SW480 (cell line): ENCODE measurements at places on chromosomes 12 and 14.

GRCh38 chr12:125249066-125249824 lies 184.0 kb downstream of the AACS start:
- DNase-seq, result no peak

DNA sequence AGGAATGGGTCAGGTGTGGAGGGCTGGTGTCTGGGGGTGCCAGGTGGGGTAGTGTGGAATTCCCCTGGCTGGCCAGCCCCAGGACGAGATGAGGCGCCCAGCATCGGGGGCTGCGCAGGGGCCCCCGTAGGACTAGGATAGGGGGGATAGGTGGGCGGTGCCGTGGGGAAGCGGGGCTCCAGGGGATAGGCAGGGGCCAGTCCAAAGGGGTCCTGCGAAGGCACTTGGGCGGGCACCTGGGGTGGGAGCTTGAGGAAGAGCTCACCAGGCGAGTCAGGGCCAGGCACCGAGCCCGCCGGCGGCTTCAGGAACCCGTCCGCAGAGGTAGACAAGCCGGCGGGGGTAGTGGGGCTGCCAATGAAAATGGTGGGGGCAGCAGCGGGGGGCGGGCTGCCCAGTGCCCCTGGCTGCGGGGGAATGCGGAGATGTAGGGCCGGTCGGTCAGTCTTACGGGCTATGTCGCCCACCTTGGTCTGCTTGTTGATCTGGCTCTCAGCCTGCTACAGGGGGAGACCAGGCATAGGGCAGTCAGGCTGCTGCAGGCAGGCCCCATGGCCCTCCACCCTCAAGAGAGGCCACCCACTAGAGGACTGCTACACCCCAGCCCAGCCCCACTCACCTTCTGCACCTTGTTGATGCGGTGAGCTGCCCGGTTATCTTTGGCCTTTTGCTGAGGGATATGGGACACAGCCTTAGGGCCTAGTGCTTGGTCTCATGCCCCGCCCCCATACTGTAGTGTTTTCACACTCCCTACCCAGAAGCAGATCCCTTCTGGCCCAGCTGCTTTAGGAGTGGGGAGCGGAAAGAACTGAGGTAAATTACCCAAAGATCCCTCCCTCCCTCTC lies 19.3 kb downstream of the KMT2D start:
- no peak for DNase-seq

GRCh38 chr12:45789025-45789424 lies 59.5 kb downstream of the ARID2 start:
- DNase-seq, result no peak

DNA sequence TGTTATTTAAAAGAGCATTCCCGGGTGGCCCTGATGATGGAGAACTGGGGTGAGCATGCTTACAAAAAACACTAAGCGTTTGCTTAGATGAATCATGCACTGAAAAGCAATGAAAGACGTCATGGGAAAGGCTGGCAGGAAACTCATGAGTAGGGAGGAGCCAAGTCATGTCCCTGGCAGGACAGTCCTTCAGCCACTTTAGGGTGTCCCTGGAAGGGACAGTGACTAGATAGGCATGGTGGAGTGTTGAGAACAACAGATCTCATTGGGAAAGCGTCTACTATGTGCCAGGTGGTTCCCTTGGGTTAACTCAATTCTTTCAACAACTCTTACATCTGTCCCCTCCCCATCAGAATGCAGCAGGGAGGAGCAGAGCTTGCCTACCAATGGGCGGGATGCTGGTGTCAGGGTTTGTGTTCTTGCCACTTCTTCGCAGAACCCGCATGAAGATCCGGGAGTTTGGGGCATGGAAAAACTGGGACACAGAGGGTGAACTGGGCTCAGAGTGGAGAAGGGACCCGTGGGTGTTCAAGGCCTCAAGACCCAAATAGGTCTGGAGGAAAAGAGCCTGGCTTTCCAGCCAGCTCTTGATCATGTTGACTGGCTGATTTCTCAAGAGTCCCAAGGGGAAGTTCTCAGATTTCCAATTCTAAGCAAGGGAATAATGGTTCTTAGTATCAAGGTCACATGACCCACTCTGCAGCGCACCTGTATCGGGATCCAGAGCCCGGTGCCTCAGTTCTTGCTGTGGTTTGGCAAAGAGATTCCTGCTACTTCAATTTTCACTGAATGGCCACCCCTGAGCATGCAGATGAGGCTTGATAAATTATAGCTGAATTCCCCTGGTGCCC lies 653.9 kb upstream of the TBX3 start:
- peak; percentile 49 for DNase-seq

DNA sequence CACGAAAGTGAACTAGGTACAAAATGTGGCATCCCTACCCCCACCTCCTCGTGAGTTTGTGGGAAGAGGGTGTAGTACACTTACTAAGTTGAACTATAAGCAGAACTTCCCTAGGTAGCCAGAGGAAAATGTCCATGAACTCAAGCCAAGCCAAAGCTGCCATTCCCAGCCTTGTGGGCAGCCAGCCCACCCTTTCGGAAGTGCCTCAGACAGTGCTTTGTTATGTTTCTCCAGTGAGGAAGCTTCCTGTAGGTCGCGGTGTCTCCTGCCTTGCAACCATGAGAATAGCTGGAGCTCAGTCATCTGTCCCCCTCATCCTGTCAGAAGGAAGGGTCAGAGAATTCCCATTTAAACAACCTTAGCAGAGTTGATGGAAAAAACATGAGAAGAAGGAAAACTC lies 266.9 kb downstream of the DUSP6 start:
- no peak for DNase-seq

DNA sequence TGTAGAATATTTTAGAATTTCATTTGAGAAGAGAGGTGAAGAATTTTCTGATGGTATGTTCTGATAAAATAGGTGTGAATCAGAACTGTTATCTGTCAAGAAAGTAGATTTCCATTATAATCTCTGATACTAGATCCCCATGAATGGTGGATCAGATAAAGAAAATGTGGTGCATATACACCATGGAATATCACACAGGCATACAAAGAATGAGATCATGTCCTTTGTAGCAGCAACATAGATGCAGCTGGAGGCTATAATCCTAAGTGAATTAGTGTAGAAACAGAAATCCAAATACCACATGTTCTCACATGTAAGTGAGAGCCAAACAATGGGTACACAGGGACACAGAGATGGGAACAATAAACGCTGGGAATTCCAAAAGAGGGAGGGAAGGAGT lies 372.0 kb upstream of the ATP2B1 start:
- no peak for DNase-seq

- peak; percentile 63 for DNase-seq
Measured at GRCh38 chr14:49461529-49462401, 124.4 kb downstream of the RPS29 start.

GRCh38 chr12:117533687-117534086 lies 172.3 kb upstream of the NOS1 start:
- peak; percentile 20 for DNase-seq

DNA sequence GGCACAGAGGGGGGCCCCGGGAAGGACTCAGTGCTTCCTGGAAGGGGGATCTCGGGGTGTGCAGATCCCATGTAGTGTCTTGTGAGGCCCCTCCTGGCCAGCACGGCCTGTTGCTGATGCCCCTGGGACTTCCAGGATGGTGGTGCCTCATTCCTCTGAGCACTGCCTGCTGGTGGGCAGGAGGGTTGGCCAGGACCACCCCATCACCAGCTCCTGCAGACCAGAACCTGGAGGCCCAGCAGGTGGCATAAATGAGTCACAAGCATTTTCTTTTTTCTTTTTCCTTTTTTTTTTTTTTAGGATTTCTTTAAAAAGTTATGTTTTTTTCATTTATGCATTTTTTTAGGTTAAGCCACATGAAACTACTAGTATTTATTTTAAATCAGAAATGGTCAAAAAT lies 8.0 kb downstream of the MMP17 start:
- DNase-seq, result no peak

DNA sequence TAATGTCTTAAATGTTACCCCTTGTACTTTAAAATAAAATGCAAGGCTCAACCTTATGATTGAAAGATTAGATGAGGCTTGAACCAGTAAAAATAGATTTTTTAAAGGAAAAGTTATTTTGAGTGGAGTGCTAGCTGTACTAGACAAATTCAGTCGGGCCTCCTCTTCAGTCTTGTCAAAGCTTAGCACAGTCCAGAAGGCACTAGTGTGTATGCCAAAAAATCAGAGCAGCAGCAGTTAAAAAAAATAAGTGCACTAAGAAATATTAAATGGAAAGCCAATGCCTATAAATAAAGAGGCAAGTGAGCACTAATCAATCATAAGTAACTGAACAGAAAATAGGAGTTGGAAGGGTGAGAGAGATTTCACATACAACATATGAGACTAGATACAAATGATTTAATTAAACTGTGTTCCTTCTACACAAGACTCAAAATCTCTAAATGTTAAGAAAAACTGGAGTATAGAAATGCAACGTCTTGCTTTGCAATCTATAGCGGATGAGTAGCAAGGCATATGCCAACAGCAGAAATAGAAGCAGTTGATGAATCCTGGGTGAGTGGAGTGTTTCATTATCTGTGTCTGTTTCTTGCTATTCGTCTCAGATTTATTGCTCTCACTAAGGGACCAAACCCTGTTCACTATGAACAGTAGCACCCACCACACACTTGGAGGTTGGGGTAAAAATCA lies 172.1 kb downstream of the ETNK1 start:
- DNase-seq, result no peak

DNA sequence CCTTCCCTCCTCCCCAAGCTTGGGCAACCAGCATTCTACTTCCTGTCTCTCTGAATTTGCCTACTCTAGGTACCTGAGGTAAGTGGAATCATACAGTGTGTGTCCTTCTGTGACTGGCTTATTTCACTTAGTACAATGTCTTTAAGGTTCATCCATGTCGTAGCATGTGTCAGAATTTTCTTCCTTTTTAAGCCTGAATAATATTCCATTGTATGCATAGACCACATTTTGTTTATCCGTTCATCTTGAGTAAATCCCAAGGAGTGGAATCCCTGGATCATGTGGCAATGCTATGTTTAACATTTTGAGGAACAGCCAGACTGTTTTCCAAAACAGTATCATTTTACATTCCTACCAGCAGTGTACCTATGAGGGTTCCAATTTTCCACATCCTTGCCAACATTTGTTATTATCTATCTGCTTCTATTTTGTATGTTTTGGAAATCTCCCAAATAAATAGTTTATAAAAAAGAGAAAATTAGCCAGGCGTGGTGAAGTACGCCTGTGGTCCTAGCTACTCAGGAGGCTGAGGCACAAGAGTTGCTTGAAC lies 12.4 kb downstream of the HSP90AA1 start:
- no peak for DNase-seq

DNA sequence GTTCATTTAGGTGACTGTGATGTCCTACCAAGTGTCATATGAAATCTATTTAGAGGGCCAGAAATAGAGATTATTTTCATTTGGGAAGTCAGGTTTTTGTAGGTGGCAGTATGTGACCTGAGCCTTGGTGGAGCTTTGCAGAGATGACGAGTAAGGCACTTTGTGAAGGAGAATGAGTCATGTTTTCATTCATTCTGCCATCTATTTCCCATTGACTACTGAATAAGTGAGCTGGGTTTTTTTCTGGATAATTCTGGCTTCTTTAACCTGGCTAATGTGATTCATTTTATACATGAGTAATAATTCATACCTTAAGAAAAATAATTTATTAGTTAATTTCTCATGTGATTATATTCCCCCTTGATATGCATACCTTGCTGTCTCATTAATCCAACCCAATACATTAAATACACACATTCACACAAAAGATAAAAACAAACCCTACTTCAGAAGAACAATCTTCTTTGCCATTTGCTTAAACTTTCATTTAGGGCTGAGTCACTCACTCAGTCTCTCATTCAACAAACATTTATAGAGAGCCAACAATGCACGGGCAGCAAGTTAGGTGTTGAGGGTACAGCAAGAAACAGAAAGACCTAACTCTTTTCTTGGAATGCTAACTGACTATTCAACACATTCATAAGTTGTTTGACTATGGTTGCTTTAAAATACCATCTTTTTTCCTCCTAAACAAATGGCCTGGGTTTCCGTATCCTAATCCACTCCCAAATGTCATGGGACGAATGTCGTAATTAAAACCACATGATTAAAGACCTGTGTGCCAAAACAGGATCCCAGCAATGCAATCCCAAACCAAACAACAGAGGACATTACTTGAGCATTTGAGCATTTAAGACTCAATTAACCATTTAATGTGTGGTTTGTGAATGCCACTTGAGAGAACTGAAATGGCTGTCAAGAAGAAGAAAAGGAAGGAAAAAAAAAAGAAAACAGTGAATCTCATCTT lies 78.0 kb downstream of the KITLG start:
- no peak for DNase-seq

DNA sequence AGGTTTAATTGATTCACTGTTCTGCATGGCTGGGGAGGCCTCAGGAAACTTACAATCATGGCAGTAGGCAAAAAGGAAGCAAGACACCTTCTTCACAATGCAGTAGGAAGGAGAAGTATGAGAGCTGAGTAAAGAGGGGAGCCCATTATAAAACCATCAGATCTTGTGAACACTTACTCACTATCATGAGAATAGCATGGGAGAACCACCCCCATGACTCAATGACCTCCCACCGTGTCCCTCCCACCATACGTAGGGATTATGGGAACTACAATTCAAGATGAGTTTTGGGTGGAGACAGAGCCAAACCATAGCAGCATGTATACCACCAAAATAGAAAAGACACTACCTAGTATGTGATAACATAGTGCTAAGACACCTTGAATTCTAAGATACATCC lies 2.9 kb upstream of the HMGA2 start:
- no peak for DNase-seq

- DNase-seq, result no peak
Measured at GRCh38 chr14:75995372-75996041, 9.9 kb downstream of the IFT43 start.

- DNase-seq, result peak; percentile 51
Measured at GRCh38 chr12:53994264-53995001, 5.5 kb upstream of the HOXC9 start.

DNA sequence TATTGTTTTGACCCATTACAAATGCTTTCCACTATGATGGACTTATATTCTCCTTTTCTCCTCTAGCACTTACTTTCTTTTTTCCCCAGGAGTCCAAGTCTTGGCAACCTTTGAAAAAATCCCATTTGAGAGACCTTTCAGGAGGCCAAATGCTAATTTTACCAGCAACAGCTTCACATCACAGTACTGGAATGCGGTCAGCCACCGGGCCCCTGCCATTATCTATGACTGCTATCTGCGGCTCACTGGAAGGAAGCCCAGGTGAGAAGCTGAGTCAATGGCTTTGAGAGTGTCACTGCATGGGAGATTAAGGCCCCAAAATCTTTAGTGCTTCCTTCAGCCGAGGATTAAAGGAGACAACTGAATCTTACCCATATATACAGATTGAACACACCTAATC lies 64.2 kb downstream of the ERGIC2 start:
- no peak for DNase-seq

DNA sequence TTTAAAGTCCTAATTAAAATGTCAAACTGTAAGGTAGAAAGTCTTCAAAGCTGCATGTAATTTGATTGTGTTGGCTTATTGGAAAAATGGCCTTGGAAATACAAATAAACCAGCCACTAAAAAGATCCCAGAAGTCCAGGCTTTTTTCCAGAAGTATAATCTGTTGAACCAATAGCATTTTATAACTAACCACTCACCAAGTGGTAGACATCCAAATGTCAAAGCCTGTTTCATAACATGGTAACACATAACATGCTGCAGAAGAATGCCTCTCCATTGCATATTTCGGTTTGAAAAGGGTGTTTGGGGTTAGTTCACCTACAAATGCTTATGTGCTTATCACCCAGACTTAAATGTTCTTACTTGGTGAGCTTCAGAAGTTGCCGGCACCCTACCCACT lies 183.7 kb upstream of the DIO2 start:
- DNase-seq, result no peak

- no peak for DNase-seq
Measured at GRCh38 chr14:24051176-24051788, 527 bp upstream of the CARMIL3 start.

- DNase-seq, result no peak
Measured at GRCh38 chr12:120247621-120248030, 17.9 kb downstream of the PXN start.
